ENCODE measurements at places on chromosomes 5 and 9.

GRCh38 chr5:166602271-166602670, 1689.2 kb upstream of the WWC1 start:
- DNase-seq: no peak

DNA sequence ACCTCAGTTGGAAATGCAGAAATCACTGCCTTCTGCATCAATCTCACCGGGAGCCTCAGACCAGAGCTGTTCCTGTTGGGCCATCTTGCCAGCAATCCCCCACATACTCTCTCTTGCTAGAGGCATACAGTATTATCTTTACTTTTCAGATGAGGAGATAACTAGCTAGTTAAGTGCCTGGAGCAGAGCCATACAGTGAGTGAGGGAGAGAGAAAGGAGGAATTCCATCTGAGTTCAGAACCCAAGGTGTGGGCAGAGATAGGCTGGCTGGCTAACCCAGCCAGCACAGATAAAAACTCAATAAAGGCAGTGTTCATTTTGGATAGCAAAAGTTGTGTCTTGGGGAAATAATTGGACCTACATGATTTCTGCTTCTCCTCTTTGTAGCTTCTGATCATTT, 268.0 kb upstream of the KIF2A start:
- no peak for DNase-seq

DNA sequence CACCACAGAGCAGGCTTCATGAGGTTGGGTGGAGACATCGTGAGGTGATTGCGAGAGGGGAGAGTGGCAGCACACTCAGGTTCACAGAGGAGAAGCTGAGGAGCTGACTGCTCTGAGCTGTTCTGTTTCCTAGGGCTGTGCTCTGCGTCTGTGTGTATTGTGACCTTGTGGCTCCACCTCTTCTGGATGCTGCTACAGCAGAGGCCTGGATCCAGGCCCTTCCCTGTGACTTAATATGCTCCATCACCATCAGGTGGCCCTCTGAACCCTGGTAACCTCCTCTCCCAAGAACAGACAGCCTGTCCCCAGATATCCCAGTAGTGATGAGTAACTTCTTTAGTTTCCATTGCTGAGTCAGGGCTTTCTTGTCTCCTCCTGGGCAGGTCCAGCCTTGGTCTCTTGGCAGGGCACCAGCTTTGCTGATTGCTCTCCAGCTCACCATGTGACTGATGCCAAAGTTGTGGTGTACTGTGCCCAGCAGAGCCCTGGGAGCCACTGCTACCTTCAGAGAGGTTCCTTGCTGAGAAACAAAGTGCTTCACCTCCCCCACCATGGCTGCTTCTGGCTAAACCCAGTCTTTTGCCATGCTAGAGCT, 212.8 kb upstream of the CHD1 start:
- DNase-seq: no peak

DNA sequence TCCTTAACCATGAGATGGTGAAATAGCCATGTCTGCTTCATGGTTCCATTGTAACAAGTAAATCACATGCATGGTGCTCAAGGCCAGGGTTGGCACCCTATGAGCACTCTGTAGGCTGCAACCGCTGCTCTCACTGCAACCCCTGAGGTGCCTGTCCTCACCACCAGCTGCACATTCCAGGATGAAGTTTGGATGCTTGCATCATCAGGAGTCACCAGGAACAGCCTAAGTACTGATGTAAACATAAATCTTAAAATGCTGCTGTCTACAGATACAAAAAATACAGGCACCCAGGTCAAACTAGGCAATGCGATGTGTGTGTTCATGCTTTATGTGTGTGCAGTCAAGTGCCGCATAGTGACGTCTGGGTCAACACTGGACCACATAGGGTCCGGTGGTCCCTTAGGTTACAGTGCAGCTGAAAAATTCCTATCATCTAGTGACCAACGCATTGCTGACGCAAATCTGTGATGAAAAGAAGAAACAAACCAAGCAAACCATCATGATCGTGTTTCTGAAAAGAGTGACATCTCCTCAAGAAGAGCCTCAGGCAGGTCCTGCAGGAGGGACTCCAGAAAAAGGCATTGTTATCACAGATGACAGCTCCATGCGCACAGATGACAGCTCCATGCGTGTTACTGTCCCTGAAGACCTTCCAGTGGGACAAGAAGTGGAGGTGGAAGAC, 234.8 kb downstream of the AUH start:
- DNase-seq: no peak

DNA sequence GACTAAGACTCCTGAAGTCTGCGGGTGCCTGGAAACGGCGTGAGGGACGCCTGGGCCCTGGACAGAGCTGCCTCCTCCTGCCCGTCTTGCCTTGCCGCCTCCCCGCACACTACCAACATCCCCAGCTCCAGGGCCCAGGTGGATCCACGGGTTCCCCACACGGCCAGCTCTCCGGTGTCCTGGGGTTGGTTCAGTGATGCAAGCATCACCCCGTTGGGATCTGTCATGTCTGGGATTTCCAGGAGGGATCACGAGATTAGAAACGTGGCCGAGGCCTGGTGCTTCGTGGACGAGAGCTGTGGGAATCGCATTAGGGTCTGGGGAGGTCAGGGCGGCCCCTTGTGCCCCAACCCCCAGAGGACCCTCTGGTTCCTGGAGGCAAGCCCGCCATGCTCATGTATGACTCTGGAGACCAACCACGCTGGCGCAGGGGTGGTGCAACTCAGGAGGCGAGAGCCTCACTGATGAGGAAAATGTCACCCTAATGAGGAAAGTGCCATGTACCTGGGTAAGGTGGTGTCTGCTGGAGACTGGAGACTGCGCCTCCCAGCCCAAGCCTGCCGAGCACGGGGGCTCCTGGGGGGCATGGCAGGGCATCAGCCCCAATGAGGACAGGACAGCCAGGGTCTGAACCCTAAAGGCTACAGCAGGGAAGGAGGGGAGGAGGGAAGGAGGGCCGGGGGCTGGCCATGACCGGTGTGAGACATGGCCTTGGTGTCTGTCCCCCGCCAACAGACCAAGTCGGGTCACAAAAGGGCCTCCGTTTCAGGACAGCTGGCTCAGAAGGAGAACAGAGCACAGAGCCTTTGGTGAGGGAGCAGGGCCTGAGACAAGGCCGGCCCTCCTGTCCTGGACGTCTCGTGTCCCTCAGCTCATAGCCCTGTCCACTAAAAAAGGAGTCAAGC, 31.9 kb upstream of the SLC6A19 start:
- no peak for DNase-seq

DNA sequence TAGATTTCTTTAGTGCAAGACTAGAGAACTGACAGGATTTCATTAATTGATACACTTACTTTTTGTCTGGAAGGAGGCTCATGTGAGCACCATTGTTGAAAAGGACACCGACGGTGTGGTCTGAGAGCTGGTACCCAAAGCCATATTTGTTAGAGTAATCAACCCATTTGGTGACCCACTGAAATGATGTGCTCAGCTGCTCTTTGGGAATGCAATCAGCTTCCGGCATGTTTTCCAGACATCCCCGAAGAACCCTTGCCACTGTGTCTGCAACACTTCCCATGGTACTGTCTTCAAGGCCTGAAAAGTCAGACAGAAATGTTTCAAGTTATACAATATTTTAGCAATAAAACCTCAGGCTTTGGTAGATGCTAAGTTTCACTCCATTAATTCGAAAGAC, 4.4 kb downstream of the PLK2 start:
- DNase-seq: no peak
